Caki2 (cell line): ENCODE measurements at places on chromosomes 1 and 21.
A peak's percentile ranks its signal among the peaks of the same experiment; 100 is the strongest.

DNA sequence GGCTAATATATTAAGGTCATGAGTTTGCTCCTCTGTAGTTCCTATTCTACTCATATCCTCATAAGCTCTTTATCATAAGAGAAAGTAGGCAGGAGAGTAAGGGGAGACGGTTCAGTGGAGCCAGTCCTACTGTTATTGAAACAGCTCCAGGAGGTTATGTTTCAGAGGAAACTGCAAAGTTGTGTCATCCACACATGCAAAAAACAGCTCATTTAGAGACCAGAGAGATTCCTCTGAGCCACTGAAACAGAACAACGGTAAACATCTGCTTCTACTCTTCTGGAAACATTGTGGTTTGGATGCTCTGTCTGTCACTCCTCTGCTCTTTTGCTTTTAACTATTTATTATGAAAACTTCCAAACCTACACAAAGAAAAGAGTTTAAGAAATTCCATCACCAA is 66.3 kb upstream of the PPP2R5A start:
- peak; percentile 94 for DNase-seq

DNA sequence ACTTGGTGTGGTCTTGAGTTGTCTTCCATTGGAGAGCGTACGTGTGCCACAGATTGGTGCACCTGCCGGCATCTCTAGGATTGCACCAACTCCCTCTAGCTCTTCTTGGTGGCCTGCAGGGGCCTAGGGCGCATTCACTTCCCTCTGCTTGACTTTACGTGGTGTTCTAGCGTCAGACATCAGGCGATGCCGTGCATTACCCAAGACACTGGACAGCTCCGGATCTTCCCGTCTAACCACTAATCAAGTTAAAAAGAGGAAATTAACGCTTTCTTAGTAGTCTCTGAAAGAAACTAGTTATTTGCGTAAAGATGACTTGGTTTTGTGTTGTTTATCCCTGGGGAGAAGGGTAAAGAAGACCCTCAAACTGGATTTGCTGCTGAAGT is 510 bp upstream of the IL10RB start:
- no peak for DNase-seq

GRCh38 chr1:223456747-223457146 is 63.5 kb downstream of the CCDC185 start:
- DNase-seq = no peak

DNA sequence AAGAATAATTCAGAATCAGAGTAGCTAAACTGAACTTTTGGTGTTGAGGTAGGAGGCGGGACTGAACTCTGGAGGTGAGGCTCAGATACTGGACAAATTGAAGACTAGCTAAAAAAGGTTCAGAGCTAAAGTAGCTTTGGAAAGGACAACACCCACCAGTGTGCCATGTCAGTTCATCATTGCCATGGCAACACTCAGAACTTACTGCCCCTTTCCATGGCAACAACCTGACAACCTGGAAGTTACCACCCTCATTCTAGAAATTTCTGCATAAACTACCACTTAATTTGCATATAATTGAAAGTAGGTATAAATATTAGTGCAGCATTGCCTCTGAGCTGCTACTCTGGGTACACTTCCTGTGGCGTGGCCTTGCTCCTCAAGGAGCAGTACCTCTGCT is 30.3 kb upstream of the POGK start:
- no peak for DNase-seq

DNA sequence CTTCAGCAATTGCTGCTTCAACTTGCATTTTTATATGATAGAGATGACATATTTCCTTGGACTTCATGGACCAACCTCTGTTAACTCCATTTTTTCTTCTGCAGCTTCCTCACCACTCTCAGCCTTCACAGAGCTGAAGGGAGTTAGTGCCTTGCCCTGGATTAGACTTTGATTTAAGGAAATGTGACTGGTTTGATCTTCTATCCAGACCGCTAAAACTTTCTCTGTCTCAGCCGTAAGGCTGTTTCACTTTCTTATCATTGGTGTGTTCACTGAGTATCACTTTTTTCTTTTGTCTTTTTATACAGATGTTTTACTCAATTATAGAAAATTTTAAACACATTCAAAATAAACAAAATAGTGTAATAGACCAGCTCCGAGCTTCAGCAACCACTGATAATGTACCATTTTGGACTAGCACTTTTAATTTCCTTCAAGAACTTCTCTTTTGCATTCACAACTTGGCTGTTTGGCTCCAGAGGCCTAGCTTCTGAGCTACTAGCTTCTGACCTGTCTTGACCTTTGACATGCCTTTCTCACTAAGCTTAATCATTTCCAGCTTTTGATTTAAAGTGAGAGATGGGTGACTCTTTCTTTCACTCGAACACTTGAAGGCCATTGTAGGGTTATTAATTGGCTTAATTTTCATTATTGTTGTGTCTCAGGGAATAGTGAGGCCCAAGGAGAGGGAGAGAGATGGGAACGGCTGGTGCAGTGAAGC is 9.3 kb downstream of the NEK7 start:
- no peak for DNase-seq

DNA sequence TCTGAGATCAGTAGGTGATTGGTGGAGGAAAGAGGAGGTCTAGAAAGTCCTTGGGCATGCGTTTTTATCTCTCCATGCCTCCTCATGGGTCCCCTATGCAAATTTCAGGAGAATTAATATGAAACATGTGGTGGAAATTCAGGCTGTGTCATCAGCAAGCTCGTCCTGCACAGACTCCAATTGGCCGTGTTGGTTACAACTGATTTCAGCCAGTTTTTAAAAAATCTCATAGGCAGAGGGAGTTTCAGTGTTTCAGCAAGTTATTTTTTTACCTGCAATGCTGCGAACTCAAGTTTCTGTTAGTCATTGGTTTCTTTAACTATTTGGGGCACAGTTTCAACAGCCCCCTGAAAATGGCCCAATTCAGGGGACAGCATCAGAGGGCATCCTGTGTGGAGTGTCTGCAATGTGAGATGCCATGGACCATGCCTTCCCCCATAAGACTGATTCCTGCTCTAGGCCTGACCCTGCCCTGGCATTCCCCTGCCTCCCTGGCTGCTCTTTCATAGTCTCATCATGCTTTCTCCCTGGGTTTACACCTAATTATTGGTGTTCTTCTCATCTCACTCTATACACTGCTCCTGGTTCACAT is 59.9 kb downstream of the C1orf198 start:
- DNase-seq = no peak

GRCh38 chr1:100861379-100861778 is 33.3 kb downstream of the EXTL2 start:
- DNase-seq = no peak

GRCh38 chr1:10640843-10641553 is 155.4 kb downstream of the CASZ1 start:
- DNase-seq = no peak

DNA sequence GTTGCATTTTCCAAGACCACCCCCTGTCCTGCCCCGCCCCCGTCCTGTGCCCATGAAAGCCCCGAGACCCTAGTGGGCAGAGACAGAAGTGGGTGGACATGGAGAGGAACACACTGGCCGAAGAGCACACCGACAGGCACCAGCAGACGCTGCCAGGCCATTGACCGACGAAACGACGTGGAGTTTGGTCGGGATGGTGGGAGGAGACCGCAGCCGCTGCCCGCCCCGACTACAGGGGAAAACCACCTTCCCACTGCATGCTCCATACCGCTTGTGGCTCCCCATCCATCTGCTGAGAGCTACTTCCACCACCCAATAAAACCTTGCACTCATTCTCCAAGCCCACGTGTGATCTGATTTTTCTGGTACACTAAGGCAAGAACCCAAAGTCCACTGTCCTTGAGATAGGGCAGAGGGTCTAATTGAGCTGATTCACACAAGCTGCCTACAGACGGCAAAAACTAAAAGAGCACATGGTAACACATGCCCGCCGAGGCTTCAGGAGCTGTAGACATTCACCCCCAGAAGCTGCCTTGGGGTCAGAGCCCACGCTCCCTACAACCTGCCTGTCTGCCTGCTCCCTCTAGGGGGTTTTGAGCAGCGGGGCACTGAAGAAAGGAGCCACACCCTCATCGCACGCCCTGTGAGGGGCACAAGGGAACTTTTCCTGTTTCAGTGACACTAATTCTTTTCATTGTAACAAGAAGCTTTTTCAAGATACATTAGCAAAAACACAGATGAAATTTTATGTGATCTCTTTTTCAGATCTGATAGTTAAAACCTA is 81.2 kb upstream of the RAB3GAP2 start:
- no peak for DNase-seq

DNA sequence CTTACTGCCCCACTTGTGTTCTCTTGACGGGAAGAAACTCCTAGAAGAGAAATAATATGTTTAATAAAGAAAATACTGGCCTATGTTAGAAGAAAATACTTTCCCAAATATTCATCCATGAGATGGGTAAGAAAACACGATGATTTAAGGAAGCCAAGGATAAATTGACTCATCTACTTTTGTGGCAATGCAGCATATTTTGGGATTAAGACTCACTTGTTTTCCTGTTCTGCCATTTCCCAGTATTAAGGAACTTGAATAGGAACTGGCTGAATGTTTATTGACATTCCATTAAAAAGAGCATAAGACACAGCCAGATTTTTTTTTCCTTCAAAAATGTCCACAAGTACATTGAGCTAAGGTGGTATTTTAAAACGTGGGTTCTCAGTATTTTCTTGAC is 10.9 kb upstream of the ADAMTS5 start:
- DNase-seq = no peak

GRCh38 chr1:245212221-245212710 is 57.5 kb downstream of the KIF26B start:
- no peak for DNase-seq

- no peak for DNase-seq
These were observed 2.3 kb downstream of the RCC2 start for GRCh38 chr1:17437260-17437579.

DNA sequence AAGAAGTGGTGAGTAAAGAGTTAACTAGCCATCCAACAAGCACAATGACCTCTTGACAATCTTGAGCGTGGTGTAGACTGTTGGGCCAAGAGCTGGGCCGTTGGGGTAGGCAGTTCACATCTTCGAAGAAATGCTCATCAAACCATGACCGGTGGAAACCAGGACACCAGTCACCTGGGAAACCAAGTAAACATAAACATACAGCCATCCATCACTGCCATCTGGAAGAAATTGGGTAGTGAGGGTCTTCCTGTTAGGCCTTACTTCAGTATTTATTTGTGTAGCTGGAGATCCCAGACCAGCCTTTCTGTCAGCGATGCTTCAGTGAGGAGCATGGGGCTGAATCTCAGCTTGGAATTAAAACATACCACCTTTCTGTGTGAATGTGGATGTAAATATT is 108.1 kb upstream of the HAO2 start:
- peak; percentile 21 for DNase-seq

GRCh38 chr1:151710187-151710840 is 6.3 kb downstream of the CELF3 start:
- DNase-seq = no peak

DNA sequence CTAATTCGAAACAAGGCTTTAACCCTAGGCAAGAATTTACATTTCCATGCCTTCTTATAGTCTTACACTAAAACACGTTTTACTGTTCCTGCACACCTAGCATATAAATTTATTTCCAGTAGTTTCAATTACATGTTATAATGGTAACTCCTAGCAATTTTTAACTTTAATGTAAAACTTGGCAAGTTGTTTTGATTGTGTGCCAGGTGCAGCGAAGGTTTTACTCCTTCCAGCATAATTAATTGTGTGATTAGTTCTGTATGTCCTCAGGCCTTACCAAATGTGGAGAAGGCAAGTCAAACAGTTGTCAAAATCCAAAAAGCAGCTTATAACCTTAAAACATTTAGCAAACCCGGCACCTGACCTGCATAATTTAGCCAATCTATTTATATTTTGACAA is 114.8 kb downstream of the KCNK1 start:
- no peak for DNase-seq

GRCh38 chr1:41504114-41505035 is 19.9 kb upstream of the EDN2 start:
- peak; percentile 32 for DNase-seq

GRCh38 chr1:225437710-225438437 is 10.0 kb upstream of the LBR start:
- no peak for DNase-seq

GRCh38 chr1:178870944-178871343 is at the start of gene ANGPTL1:
Gene ANGPTL1 (minus strand): TSS chr1:178871077. CDS start chr1:178865776, 5,301 bp downstream.
- no peak for DNase-seq

GRCh38 chr1:220789532-220790147 is 2.9 kb downstream of the MTARC1 start:
- no peak for DNase-seq

DNA sequence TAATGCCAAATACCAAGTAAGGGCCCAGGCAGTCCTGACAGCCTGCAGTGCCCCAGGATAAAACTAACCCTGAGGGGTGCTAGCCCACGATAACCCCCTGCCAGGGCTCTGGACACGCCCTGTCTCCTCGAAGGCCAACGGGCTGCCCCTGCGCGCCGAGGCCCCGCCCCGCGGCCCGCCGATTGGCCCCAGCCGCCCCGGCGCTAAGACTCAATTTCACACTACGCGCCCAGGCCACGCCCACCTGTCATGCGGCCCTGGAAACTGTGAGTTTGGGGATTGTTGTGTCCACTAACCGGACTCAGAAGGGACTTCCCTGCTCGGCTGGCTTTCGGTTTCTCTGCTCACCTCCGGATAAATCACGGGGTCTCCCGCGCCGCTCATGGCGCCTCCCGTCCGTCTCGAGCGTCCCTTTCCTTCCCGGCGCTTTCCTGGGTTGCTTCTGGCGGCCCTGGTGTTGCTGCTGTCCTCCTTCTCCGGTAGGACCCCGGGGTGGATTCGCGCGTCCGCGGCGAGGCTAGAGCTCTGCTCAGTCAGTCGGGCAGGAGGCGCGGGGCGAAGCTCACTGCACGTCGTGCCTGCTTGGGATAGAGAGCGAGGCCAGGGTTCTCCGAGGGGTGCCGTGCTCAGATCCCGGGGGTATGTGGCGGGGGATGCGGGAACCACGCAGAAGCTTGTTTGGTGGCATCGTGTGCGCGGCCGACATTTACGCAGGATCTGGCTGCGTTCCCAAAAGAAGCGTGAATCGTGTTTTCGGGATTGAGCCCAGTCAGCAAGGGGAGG is at the start of gene CR1L:
TSS of gene CR1L (plus strand) at position 282 of the 783 bp plus-strand sequence. CDS start at position 383, 101 bp downstream.
- DNase-seq = peak; percentile 76

GRCh38 chr1:91617285-91617765 is 116.7 kb downstream of the CDC7 start:
- DNase-seq = no peak

DNA sequence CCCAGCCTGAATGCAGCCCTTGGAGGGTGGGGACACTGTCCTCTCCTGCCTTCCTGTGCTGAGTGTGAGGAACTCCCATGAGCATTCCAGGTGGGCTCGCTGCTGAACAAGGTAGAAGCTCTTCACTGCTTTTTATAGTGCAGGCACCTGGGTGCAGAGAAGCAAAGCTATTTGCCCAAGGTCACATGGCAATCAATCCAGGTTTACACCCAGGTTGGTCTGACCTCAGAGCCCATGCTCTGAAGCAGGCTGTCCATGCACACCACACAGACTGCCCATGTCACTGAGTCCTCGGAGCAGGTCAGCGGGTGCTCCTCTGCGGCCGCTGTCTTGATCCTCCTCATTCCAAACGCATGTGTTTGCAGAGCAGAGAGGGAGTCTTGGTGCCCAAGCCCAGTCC is 323.4 kb upstream of the VAMP3 start:
- DNase-seq = no peak

DNA sequence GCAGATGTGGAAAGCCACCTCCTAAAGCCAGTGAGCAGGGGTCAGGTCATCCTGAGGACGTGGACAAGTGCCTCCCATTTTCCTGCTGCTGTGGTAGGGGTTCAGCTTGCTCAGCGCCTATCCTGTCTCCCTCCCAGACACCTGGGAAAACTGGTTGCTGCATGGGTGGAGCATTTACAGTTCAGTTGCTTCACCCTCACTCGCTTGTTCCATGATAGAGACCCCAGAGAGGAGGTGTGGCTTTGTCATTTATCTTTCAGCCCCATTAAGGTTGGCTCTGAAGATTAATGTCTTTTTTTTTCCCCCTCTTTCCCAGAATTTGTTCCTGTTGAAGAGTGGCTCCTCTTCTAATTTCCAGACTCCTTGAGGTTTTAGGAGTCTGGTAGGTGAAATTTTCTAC is 9.2 kb downstream of the VANGL1 start:
- no peak for DNase-seq
